Activated CD8-positive, alpha-beta memory T cell treated with anti-CD3 and anti-CD28 coated beads for 4 hours (primary cell): ENCODE measurements at places on chromosomes 3 and 15.

DNA sequence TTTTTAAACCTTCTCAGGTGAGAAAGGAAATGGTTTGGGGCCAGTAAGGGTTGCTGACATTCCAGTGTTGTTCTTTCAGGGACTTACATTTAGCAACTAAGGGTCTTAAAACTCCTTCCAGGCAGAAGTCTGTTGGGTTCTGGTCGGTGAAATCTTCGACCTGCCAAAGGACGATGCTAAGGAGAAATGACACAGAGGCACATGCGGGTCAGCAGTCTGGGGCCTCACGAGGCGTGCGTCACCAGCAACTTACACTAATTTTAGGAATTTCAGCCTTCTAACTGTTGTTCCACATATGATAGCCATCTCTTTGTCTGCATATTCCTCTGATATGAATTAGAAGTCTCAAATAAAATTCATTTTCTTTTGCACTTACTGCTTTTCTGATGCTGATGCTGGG, 64.1 kb upstream of the TMEM108 start:
- DNase-seq = no peak

GRCh38 chr15:75454471-75455378, 3.2 kb upstream of the SIN3A start:
- peak; percentile 67 for DNase-seq

- no peak for DNase-seq
Measured at GRCh38 chr15:22845289-22845900, 6.9 kb downstream of the NIPA2 start.

DNA sequence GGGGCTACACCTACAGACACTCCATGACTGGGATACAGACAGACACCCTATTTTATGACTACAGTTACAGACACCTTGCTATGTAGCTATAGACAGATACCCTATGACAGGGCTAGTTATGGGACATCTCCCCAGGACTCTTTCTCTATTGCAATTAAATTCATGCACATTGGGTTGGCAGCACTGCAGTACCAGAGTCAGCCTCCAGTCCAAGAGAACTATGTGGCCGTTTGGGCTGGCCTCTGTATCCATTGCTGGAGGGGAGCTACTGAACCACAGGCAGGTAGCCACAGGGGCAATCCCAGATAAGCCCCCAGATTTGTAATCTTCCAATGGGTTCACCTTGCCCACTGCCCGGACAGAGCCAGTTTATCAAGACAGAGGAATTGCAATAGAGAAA, 108.4 kb upstream of the SPATA16 start:
- DNase-seq = no peak

GRCh38 chr3:172536993-172537419, 13.8 kb upstream of the TNFSF10 start:
- DNase-seq = no peak

DNA sequence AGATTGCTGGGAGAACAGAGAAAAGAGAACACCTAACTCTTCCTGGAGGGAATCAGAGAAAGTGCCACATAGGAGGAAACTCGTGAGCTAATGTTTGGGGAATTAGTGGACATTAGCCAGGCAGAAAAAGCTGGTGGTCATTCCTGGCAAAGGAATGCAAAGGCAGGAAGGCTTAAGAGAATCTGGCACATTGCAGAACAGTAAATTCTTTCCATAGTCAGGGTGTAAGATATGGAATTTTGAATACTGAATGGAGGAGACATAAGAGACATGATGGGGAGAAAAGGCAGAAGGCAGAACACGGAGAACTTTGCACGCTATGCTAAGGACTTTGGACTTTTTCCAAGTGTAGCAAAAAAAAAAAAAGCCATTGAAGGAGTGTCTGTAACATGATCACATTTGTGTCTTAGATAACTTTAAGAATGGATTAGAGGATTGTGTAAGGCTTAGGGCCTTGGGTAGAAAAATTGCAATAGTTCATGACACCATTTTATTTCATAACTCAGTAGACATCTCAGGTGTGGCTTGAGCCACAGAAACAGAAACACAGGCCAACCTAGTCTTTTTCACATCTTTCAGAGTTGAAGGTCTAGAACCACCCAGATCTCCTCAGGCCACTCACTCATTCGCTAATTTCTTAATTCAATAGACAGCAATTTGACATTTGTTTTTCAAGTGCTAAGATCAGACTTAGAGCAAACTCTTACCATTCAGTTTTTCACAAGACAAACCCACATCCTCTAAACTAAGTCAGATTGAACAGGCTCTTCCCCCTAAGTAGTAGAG, 31.2 kb upstream of the CCDC80 start:
- DNase-seq = no peak

- no peak for DNase-seq
Measured at GRCh38 chr3:85535517-85535916, 576.7 kb downstream of the CADM2 start.
